Dermis blood vessel endothelial cell (primary cell): ENCODE measurements at places on chromosomes 2 and 18. TPM values are rescaled to one million over a fixed set of nuclear protein-coding genes. Genes with fewer than 3 reads are reported as not detected.

ADD2 gene
- total RNA-seq, result 4.6 and 13.3 TPM in 2 replicates

MDH1B gene
- total RNA-seq, result 0.33 TPM in 1 of 2 replicates, not detected in the other

CDH19 gene
- total RNA-seq, result not detected in 2 replicates

RRM2 gene
- 19.9 and 90.8 TPM in 2 replicates for total RNA-seq

ITM2C gene
- 38.7 and 69.9 TPM in 2 replicates for total RNA-seq

ALK gene
- not detected in 2 replicates for total RNA-seq

AQP12B gene
- total RNA-seq, result not detected in 2 replicates

ATG9A gene
- total RNA-seq, result 46.5 and 75.4 TPM in 2 replicates

DYNAP gene
- not detected in 2 replicates for total RNA-seq

GRCh38 chr2:126359494-126359893, 296.5 kb upstream of the GYPC start:
- no peak for DNase-seq

DNA sequence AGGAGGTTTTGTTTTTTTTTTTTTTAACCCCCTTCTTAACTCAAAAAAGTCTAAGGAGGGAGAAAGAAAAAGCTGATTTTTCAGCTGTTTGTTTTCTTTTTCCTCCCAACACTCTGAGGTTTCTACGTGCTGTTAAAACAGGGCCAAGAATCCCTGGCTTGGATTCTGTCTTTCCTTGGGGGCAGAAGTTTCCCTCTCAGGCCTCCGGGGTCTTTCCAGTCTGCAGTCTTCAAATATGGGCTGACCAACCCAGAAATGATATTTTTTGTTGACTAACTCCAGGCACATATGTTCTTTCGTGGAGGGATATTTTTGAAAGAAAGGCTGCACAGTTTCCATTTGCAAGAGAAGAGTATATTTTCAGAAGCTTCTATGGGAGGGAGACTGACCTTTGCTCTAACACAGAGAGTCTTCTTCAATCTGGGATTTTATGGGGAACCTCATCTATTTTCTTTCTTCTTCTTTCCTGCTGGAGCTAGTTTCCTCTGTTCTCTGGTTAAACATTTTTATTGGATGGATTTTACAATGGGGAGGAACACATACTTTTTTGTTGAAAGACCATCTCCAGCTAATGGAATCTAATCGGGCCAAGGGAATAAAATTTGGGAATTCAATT, 93.3 kb upstream of the SPRED2 start:
- no peak for DNase-seq

- DNase-seq, result no peak
Measured at GRCh38 chr2:104429639-104430358, 424.1 kb upstream of the POU3F3 start.

- DNase-seq, result no peak
Measured at GRCh38 chr2:62968668-62969067, 82.0 kb upstream of the OTX1 start.

DNA sequence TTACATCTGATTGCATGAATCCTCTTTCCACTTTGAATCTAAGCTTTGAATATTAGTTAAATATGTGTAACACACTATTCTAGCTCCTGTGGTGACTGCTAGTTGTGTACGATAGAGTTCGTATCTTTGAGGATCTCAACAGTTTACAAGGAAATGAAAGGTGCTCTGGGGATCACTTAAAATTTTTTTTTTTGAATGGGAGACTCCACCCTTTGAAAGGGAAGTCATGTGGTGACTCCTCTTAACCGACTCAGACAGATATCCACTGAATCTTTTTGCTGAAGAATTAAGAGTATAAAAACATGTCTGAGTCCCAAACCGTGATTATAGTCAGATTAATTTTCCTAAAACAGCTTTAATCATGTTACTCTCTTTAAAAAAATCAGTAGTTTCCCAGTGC, 4.0 kb downstream of the CLIP4 start:
- DNase-seq, result no peak

- no peak for DNase-seq
Measured at GRCh38 chr2:110773401-110773921, 41.1 kb downstream of the ACOXL start.

DNA sequence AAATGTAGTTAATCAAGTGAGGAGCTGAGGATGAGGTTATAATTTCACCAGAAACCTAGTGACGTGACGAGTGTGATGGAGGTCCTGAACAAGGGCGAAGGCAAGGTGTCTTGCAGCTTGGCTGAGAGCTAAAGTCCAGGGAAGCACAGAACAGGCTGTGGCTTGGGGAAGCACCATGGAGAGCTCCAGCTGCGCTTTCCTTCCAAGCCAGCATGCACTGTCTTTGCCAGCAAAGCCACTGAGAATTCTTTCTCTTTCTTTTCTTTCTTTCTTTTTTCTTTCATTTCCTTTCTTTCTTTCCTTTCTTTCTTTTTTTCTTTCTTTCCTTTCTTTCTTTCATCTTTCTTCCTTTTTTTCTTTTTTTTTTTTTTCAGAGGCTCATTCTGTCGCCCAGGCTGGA, 239.3 kb downstream of the FBXO15 start:
- peak; percentile 61 for DNase-seq

GRCh38 chr2:26086779-26087178, 52.9 kb downstream of the RAB10 start:
- no peak for DNase-seq

DNA sequence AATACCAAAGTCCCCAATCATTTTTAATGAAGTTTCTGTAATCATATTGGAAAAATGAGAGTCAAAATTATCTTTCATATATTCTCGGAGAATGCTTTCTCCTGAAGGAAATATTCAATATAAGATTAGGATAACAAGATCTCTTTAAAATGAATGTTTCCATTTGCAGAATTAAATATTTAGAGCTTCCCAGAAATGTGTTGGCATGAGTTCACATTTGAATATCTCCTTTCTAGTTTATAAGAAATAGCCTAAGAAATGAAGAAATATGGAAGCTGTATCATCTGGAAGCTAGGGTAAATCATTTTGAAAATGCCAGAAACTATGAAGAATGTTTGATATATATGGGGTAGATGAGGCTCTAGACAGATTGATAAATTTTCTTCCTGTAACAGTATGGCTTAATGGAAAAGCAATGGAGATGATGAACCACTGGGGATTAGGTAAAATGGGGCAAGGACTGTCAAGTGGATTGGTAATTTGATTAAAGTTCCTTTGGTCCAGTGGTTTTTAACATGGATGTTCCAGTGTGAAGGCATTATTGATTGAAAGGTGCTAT, 184.6 kb upstream of the ZNF804A start:
- no peak for DNase-seq

DNA sequence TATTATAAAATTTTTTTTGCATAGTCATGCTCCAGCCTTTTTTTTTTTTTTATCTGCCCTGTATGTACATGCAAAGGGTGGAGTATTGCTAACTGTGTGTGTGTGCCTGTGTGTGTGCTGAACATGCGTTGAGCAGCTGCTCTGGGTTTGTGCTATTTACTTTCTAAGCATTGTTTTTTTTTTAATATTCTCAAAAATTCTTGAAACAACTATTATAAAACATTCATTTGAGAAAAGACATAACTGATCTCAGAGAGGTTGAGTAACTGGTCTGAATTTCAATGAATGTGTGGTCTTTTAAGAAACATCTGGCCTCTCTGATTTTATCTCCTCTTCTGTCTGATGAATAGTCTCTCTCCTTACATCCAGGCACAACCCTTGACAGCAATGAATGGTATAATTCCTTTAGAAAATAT, 366.0 kb upstream of the SLC14A2 start:
- no peak for DNase-seq

DNA sequence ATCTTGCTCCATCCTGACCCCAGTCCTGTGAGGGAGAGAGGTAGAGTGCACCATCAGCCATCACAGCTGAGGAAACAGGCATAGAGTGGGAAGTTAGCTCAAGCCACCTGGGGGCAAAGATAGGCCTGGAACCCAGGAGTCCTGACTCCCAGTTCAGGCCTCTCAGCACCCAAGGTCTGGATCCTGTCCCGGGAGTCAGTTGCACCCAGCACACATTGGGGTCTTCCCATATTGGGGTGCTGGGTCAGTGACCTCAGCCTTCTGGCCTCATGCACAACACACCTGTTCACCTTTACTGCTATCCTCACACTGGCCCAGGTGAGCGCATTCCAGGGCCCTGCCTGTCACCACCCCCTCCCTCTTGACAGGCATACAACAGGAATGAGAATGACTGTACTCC, 24.7 kb downstream of the ST8SIA5 start:
- no peak for DNase-seq

GRCh38 chr2:138948070-138948539, 167.9 kb upstream of the NXPH2 start:
- no peak for DNase-seq

GRCh38 chr2:75846683-75847190, 136.0 kb upstream of the GCFC2 start:
- DNase-seq, result no peak

DNA sequence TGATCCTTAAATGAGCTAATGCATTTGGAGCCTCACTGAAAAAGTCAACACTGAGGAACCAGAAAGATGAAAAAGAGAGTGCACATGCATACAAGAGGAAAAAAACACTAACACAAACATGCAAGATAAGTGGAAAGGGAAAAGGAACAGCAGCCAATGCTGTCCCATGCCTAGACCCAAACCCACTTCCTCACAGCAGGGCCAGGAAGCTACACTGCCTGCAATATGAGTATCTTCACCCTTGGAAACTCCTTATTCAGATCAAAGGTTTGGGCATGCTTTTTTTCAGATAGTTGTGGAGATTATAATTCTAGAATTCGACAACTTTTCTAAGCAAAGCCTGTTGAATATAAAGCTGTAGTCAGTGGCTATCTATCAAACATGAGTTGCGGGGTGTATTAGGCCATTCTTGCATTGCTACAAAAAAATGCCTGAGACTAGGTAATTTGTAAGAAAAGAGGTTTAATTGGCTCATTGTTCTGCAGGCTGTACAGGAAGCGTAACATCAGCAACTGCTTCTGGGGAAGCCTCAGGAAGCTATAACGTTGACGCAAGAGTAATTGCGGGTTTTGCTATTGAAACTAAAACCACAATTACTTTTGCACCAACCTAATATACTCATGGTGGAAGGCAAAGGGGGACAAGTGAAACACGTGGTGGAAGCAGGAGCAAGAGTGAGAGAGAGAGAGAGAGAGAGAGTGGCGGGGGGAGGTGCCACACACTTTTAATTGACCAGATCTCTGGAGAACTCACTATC, 138.2 kb downstream of the MBD2 start:
- DNase-seq, result no peak

- no peak for DNase-seq
Measured at GRCh38 chr2:213016166-213016983, 135.0 kb downstream of the IKZF2 start.

DNA sequence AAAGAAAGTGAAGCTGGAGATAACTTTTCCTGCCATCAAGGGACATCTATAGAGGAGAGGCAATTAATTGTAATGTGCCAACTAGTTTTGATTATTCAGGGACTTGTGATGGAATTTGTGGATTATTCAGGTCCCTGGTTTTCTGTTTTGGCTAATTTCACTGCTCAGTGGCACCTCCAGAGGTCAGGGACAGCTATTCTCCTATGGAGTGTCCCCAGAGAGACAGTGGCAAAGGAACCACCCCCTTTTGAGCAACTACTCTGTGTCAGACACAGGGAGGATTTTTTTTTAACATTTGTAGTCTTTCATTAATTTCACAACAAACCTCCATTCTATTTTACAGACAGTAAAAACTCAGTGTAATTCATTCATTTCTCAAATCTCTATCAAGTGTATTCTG, 206.0 kb upstream of the SPRED2 start:
- no peak for DNase-seq

DNA sequence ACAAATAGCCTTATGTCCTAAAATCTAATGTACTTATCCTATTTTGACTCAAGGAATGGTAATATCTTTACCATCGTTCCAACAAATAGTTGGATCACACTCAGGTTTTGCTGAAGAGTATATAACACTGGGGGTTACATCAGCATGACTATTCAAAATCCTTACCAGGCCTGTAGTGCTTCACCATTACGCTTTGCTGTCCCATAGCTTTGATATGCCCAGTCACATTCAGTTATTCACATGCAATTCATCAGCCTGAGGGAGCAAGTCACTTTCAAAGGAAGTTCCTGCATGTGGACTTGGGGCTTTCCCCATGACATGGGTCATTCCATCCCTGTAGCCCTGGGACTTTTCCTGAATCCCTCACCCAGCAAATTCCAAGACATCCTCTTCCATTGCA, 39.6 kb downstream of the FTCDNL1 start:
- no peak for DNase-seq

DNA sequence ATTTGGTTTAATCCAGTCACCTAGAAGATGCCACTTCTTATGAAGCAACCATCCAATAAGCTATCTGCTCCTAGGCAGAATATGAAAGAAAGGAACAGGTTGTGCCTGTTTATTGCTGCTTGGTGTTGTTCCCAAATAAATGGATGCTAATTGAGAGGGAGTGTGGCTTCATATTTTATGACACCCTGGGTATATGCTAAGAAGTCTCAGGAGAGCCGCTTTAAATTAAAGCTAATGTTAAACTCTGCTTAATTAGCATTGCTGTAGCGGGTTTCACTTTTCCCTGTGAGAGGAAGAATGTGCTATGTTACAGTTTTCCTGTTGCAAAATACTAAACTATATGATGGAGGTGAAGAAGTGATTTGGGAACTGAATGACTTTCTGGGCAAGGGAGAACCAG, 48.7 kb upstream of the TANK start:
- DNase-seq, result no peak

- peak; percentile 62 for DNase-seq
Measured at GRCh38 chr2:232325324-232326273, 53.0 kb upstream of the ALPP start.

GRCh38 chr18:68417826-68418225, 297.1 kb downstream of the TMX3 start:
- no peak for DNase-seq

- no peak for DNase-seq
Measured at GRCh38 chr2:17966798-17967197, 88.3 kb downstream of the KCNS3 start.

- no peak for DNase-seq
Measured at GRCh38 chr2:174340400-174341292, 5.9 kb downstream of the SP9 start.

- no peak for DNase-seq
Measured at GRCh38 chr2:23390152-23390551, 5.2 kb downstream of the KLHL29 start.

DNA sequence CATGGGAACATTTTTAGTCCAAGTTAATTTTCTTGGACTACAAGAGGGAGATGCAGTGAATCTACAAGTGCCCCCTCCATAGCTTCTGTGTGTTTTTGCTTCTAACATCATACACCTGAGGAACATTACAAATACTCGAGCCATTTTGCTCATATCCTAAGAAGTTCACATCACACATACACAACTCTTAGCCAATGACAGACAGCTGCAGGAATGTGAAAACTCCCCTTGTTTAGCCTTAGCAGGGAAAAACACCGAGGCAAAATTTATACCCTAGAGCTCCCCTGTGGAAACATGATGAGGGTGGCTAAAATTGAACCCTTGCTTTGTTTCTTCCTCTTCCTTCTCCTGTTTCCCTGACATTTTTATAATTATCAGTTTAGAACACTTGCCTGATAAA, 928.3 kb upstream of the NRXN1 start:
- DNase-seq, result no peak
